ENCODE measurements at places on chromosomes 12 and 14.
A peak's percentile ranks its signal among the peaks of the same experiment; 100 is the strongest.

- DNase-seq: no peak
These were observed 268.5 kb upstream of the USP15 start for GRCh38 chr12:61991661-61992060.

- no peak for DNase-seq
These were observed 118.3 kb downstream of the DAAM1 start for GRCh38 chr14:59306775-59307174.

DNA sequence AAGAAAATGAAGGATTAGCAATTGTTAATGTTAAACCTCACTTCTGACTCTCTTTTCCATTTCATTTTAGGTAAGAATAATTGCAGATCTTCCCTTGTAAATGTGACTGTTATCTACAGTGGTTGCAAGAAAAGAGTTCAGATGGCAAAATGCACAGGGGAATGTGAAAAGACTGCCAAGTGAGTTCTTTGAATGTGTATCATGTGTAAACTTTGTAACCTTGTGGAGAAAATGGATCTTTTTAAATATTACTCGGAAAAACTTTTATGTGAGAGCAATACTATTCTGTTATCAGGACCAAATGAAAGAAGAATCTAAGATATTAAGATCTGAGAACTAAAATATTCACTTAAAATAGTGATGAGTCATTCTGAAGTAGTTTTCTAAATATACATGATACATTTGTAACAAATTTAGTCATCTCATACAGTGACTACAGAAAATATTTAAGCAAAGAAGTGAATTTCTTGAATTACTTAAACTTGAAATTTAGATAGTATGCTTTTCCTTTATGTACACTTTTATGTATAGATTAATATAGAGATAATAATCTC is 122.5 kb upstream of the CNTN1 start:
- no peak for DNase-seq

- no peak for DNase-seq
These were observed 71.3 kb upstream of the SCN8A start for GRCh38 chr12:51519755-51520154.

DNA sequence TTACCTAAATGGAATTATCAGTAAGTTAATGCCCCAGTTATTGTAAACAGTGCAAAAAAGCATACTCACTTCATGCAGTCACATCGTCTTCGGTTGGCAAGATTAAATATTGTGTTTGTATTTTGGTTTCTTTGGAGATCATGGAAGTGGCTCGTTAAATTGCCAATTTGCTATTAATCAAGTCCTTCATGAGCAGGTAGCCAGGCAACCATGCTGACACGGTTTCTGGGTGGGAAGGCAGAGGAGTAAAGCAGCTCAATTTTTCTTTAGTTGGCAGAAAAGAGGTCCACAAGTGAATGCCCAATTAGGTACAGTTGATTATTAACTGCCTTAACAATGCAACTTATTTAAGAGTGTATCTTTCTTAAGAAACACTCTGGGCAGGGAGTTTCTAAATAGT is 43.9 kb downstream of the PPP4R3A start:
- DNase-seq: peak; percentile 19

- no peak for DNase-seq
These were observed 4.9 kb upstream of the SMAGP start for GRCh38 chr12:51275088-51275487.

DNA sequence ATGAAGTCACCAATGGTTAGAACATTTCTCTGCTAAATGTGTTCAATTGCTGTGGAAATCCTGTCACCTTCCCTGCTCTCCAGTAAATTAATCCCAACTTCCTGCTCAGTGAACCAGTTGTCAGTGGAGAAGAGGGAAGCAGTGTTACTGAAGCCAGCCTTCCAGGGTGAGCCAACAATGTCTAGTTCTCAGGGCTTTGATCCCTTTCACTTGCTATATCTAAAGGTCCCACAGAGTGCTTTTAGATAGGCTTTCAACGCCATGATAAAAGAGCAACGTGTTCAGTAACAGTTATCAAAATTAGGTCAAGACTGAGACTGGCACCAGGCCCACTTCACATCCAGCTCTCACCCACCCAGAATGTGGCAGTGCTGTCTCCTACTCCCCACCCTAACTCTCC is 139.7 kb downstream of the KCNH5 start:
- DNase-seq: no peak

DNA sequence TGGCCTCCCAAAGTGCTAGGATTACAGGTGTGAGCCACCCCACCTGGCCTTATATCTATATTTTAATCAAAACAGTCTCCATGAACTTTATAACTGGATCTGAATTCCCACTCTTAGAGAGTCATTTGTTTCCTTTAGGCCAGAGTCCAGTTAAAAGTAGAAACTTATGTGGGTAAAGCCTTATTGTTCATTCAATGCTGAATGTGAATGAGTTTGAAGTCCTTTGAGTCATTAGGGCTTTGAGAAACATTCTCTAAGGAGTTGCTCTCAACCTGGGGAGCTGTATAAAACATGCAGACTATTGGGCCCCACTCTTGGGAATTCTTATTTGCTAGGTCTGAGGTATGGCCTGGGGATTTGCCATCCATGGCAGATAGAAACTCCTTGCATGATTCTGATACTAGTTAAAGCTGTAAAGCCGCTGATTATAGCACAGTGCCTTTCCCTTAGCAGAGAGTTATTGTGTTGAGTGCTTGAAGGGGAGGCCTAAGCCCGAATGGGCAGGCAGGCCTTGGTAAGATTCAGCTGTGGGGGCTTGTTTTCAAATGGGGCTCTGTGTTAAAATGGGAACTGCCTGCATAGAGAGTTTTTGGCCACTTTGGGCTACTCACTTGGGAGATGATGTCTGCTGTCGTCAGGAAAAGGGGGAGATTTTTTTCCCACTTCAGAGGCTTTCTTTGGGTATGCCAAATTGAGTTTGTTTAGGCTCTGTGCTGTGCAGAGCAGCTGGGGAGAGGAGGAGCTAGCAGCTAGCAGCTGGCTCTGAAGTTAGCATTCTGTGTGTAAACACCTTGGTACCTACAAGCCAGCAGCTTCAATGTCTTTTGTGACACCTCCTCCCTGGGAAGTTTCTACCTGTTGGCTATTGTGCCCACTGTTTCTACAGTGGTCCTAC is 117.5 kb downstream of the DACT1 start:
- no peak for DNase-seq

DNA sequence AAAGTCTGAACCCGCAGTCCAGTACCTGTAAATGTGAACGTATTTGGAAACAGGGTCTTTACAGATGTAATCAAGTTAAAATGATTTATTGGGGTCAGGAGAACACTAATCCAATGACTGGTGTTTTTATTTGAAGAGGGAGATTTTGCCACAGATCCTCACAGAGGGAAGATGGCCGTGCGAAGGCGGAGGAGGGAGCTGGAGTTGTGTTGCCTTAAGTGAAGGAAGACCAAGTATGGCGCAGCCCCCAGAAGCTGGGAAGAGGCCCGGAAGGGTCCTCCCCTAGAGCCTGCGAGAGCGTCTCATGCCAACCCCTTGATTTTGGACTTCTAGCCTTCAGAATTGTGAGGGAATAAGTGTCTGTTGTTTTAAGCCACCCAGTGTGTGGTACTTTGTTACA is 102.8 kb upstream of the NUDT4 start:
- no peak for DNase-seq

GRCh38 chr12:116968986-116969385 is 58.2 kb downstream of the FBXW8 start:
- DNase-seq: no peak
